ENCODE measurements at places on chromosomes 7 and 10.

GRCh38 chr7:24403557-24403956 lies 119.6 kb downstream of the NPY start:
- DNase-seq: no peak

DNA sequence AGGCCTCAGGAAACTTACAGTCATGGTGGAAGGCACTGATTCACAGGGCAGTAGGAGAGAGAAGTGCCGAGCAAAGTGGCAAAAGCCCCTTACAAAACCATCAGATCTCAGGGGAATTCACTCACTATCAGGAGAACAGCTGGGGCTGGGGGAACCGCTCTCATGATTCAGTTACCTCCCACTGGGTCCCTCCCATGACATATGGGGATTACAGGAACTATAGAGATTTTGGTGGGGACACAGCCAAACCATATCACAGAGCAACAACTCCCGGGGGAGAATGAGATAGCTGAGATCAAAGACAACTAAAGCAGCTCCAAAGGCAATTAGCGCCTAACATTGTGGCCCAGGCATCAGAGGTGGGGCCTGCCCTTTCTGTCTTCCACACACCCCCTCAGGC lies 85.4 kb upstream of the VOPP1 start:
- DNase-seq: no peak

GRCh38 chr10:36381748-36382147 lies 739.7 kb upstream of the FZD8 start:
- no peak for DNase-seq

DNA sequence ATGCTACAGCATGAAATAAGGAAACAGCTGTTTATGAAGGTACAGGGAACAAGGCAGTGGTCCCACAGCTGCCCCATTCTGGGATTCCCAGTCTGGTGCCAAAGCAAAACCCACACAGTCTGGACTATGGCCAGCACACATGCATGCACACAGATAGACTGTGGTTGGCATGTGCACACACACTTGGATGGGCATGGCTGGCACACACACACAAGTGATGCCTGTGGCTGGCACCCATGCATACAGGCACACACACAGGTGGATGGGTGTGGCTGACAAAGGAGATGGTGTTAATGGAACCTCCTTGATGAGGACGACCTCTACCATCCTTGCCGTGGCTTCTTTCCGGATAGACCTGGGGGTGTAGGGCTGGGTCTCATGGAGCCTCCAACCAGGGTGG lies 114.0 kb upstream of the LYZL2 start:
- DNase-seq: no peak

GRCh38 chr10:97124211-97124610 lies 61.5 kb downstream of the SLIT1 start:
- no peak for DNase-seq

DNA sequence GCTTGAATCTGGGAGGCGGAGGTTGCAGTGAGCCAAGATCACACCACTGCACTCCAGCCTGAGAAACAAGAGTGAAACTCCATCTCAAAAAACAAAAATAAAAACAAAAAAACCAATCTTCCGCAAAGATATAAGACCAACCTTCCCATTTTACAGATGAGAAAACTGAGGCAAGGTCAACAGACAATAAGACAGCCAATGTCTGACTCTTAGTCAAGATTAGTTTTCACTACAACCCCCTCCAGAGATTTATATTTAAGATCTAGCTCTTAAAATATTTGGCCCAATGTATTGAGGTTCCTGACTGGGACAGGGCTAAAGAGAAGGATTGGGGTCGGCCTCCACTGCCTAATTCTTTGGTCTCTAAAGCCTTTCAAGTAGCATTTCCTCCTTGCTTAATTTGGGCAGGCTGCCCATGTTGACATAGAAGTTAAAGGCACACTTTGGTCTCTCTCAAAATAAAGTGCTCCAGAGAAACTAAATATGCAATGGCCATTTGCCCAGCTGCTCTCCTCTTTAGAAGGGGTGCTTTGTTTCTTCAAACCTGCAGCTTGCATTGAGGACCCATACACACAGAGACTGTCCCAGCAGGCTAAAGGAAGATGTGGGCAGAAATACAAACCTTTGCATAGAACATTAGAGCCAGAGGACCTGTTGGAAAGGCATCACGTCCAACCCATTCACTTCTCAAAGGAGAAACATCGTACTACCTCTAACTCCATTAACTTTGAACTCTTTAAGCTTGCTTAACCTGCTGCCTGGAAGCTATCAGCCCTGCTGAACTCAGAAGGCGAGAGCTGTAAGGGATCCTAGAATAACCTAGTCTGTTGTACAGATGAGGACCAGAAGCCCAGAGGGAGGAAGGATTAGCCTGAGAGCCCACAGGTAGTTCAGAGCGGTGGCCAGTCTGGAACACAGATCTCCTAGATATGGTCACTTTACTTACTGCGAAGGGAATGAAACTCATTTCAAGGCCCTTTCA lies 3.9 kb downstream of the TECTB start:
- DNase-seq: no peak

DNA sequence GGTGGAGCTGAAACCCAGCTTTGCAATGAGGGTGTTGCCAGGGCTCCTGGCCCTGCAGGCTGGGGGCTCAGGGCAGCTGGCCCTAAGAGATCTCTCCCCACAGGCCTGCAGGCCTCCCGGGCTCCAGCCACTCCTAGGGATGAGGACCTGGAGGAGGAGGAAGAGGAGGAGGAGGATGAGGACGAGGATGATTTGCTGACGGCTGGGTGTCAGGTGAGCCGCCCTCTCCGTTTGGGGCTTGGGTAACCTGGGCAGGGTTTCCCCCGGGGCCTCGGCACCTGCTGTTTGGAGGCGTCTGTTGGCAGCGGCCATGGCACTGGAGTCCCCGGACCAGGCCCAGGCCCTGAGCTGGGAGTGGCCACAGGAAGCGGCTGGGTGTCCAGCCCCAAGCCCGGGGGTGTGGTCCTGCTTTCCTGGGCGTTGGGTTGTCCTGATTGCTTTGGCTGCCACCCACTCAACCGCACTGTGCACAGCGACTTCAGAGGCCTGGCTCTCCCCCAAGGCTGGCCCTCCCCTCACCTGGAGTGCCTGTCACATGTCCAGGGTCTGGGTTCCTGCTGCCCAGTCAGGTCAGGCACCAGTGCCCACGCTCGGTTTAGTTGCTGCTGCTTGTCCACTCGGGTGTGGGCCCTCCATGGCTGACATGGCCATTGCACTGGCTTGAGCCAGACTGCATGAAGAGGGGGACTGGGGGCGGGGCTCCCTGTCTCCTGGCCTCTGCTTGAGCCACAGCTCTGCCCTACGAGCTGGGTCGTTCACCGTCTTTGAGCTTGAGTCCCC lies 5.9 kb downstream of the ZNF316 start:
- DNase-seq: no peak

GRCh38 chr10:131692686-131693334 lies 208.0 kb upstream of the PPP2R2D start:
- DNase-seq: no peak

GRCh38 chr7:8549046-8549445 lies 115.6 kb downstream of the NXPH1 start:
- no peak for DNase-seq

DNA sequence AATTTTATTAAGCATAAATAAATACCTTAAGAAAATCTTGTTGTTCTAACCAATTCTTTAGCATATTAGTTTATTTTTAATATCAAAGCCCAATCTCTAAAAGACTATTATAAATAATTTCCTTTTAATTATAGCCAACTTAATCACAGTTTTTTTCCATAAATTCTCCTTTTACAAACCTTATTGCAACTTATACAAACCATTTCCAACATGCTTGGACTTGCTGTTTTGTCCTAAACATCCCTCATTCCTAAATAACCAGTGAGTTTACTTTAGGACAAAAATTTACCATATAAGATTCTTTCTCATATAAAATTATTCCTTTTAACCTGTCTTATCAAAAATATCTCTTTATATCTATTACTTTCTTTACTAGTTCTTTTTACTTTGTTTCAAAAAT lies 25.2 kb upstream of the LSM8 start:
- DNase-seq: no peak

GRCh38 chr10:804191-804781 lies 114.8 kb upstream of the DIP2C start:
- DNase-seq: no peak

- DNase-seq: no peak
Observed at GRCh38 chr7:37709631-37710509, 26.3 kb downstream of the GPR141 start.

DNA sequence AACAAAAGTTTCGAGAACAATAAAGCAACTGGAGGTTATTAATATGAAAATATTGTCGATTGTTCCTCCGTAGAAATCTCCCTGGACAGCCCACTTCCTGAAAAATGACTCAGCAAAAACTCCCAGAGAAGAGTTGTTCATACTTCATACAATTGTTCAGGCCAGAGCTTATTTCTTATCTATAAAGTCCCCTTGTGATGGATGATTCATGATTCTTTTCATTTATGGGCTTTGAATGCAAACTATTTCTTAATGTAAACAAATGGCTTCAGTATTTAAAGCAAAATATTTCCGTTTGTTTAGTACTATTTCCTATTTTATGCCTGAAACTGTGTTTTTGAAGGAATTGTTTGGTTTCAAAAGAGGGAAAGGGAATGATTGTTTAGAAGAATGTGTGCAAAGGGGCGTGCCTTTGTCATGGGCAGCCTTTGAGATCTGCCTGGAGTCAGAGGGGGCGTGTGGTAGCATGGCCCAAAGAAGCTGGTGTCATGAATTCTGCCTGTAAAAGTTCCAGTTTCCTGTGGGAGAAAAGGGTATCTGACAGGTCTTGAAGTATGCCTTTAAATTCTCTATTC lies 26.2 kb upstream of the EXOC6 start:
- DNase-seq: no peak

DNA sequence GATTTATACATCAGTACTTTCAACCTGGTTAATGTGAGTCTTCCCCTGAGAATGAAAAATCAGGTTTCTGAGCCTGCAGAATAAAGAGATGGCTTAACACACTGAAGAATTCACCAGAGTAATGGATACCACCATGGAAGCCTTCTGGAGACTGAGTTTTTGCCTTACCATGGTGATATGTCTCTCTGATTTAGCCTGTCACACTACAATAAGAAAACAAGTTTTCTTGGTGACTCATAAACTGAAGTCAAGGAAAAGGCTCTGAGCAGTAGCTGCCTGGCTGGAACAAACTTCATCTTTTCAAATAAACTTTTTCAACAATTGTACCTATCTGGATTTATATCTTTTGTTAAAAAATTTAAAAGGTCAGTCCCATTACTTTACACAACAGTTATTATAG lies 229.0 kb downstream of the PRPF18 start:
- no peak for DNase-seq

- no peak for DNase-seq
Observed at GRCh38 chr10:22556774-22557173, 157.6 kb downstream of the PIP4K2A start.

DNA sequence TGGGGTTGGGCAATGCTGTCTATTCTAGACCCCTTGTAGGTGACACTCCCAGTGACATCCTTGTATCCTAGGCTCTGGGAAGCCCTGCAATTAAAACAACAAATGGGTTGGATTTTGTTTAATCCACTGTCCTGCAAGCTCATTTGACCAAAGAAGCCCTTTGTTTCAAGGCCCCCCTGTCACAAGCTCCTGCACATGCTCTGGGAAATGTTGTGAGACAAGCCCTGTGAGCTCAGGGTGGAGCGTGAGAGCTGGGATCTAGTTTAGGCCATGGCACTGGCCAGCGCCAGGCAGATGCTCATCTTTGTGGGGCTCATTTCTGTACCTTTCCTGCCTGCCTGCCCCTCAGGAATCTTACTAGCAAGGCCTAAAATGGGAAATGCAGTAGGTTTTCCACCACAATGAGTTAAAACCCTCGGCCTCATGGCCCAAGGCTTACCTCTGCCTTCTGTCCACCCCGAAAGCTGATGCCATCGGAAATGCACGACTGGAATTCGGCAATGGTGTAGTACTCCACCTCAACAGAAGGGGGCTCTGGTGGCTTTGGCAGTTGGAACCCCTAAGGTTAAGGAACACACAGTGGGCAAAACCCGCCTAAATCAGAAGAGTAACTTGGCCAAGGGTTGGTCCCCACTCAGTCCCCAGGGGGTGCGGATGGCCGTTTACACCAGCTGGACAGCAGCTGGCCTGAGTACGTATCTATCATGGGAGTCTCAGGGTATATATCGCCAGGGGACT lies 112.0 kb downstream of the NEURL1 start:
- no peak for DNase-seq

DNA sequence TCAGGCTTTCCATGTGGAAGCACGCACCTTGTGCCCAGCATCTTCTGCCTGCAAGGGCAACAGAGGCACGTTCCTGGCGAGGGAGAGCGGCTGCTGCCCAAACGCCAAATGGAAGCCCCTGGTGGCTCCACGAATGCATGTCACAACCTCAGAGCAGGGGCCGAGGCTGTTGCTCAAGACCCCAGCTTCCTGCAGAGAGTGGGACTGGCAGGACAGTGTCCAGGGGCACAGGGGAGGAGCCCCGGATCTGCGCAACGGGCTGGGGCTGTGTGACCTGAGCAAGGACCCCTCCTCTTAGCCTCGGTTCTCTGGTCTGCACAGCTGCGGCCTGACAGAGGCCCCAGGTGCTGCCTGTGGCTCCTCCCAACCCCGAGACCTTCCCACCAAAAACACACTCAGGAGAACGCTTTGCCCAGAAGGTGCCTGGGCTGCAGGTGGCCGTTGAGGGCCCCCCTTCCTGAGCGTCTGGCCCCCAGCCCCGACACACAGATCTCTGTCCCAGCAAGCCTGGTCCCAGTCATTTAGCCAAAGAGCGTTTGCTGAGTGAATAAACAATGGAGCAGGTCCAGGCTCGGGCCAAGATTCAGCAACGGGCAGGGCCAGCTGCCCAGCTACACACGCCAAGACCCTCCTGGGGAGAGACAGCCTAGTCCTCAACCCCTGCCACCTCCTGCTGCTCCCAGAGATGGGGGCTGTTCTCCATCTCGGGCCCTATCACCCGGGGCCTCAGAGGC lies 1.2 kb downstream of the MICALL2 start:
- DNase-seq: no peak

DNA sequence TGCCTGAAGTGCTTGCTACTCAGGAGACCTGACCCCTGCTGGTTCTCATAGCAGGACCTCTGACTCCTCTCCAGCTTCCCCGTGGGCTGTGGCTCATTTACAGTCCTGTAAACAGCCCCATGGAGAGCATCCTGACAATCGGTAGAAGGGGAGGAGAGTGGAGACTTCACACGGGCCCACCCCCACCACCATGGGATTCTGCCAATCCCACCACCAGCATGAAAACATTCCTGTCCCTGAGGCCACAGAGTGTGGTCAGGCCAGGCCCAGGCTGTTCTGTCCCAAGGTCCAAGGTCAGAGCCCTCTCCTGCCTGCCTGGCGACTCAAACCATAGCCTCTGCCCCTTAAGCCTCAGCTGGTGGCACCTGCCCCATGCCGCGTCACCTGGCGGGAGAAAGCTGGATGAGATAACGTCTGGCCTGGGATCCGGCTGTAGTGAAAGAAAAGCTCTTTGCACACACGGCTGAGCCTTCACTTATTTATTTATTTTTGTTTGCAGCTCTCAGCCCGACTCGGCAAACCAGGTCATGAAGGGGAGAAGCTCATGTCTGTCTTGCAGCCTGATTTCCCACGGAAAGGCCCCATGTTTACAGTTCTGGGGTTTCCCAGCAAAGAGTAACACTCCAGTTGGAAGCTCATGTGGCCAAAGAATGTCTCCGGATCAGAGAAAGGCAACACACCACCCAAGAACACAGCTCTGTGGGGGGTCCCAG lies 293.6 kb upstream of the ZMIZ1 start:
- DNase-seq: no peak

Data from epithelial cell of proximal tubule (primary cell).